ENCODE measurements at places on chromosomes 1 and 21.

- DNase-seq: no peak
These were observed 87.8 kb upstream of the S1PR1 start for GRCh38 chr1:101148980-101149379.

DNA sequence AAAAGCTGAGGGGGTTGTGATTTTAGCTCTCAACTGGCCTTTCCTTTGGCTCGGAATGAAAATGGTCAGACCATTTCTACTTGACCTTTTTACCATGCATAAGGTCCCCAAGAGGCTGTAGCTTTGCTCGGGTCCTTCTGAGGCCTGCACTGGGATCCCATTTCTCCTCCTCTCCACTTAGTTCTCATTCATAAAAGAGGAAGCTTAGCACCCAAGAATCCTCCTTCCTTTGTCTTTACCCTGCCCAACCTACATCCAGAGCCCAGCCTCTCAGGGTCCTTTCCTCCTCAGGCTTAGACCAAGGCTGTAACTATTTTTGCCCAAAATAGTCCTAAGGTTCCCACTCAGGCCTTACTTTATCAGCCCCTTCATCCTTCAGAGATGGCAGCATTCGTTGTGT, 6.0 kb upstream of the SLC27A3 start:
- DNase-seq: no peak

DNA sequence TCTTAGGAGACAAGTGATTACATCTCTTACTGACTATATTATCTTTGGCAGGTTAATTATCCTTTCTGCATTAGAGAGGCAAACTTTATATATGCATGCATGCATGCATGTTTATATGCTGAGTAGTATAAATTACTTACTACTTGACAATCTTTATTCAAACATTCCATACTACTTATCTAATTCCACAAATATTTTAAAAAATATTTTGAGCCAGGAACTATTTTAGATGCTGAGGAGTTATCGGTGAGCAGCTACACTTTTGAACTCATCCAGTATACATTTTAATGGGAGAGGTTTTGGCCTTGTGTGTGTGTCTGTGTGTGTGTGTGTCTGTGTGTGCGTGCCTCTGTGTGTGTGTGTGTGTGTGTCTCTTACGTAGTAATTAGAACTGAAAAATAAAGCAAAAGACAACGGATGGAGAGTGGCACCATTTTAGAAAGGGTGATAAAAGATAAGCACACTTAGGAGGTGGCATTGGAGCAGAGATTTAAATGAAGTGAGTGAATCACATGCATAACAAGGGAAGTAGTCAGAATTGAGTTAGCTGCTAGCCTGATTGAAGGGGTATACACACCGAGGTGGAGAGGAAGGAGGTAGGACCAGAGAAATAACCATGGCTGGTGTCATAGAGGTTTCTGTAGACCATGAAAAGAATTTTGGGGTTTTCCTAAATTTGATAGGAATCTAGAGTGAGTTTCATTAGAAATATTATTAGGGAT, 1488.4 kb downstream of the MRPL39 start:
- peak; percentile 77 for DNase-seq

DNA sequence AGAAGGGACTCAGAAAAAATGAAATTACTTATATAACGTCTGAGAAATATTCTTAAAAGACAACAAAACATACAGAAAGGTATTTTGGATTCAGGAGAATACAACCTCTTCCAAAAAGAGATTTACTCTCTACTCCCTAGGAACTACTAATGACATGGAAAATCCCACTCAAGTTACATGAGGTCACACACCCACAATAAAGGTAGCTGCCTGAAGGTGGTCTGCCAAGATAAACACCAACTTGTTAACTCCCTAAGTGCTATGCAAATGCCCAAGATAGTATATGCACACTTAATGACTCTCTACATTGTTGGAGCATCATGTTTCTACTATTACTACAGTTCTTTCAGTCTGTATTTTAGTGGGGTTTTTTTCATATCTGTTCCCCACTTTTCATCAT, 26.5 kb downstream of the RERE start:
- DNase-seq: no peak

- no peak for DNase-seq
These were observed 53.3 kb upstream of the NFASC start for GRCh38 chr1:204817341-204817740.

DNA sequence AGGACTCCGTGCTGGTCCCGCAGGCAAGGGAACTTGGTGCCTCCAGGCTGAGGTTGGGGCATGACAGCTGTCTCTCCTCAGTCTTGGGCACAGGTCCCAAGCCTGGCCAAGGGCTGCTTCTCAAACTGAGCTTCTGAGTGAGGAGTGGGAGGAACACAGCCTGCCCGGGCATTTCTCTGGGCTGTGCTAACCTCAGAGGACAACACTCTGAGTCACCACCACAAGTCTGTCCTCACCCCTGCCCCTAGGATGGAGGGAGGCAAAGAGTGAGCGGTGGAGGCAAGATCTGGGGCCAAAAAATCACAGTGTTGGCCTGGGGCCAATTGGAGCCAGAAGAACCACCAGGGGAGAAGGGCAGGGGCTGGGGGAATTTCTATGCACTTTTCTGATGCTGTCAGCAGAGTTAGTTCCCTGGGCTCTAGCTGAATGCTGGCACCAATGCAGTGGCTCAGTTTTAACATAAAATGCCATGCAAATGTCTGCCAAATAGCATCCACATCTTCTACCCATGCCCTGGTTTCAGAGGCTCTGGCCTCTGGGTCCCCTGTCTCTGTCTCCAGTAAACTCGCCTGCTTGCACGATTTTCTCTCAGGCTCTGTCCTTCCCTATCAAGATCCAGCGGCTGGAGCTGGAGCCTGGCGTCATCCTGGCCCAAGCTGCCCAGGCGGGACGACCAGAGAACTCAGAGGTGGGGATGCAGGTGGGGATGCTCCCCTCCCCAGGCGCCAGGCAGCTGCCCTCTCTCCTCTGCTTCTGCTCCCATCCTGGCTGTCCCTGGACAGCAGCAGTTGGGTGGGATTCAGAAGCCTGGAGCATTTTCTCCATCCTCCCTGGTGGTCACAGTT, 11.0 kb upstream of the CDK18 start:
- DNase-seq: peak; percentile 61

DNA sequence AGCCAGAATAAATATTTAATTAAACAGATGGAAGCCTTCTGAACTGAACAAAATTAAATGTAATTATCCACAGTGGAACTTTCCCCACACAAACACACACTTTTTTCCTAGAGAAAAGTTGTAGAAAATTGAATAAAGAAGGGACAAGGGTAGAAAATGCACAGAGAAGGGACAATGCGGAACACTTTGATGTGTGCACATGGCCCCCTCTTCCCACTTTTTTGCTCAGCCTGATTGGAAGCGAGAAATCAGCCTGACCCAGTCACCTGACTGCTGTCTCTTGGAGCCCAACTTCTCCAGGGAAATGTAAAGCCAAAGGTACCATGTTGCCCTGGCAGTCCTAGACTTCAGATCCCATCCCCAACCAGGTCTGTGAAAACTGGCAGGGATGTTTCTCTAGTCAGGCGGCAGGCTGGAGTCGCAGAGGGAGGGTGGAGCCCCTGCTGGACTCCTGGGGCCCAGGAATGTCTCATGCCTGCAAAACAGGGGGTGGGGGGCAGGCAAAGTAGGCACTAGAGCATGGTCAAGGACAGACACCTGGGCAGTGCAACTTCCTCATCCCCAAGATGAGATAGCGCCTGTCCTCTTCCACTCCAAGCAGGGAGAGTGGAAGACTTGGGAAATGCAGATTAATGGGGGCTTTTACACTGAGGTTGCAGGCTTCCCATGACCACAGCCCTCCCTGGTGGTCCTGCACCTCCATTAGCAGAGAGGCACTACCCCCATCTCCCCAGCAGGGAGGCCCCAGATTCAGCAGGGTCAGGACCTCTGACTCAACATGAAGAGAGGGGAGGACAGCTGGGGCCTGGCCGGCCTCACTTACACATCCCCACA, 2.8 kb downstream of the CERS2 start:
- DNase-seq: no peak

DNA sequence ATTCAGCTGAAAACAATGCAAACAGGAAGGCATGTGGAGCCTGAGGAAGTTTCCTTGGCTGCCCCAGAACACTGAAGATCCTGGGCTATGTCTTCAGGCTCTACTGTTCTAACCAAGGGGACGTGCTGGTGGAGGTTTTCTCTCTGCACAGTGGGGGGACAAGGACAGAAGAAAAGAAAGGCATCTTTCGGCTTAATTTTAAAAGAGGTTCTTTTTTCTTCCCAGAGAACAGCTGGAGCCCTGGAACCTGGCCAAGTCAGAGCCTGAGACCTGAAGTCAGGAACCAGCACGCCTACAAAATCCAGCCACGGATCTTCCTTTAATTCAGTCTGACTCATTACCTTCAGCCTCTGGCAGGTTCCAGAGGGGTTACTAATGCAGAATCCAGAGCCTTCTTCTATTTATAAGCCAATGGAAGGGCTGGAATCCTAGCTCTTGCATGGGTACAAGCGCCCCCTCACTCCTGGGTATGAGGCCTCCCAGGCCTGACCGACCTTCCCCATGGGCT, 19.8 kb downstream of the CTNNBIP1 start:
- peak; percentile 93 for DNase-seq

GRCh38 chr1:22223176-22223575, 80.3 kb upstream of the WNT4 start:
- DNase-seq: no peak

DNA sequence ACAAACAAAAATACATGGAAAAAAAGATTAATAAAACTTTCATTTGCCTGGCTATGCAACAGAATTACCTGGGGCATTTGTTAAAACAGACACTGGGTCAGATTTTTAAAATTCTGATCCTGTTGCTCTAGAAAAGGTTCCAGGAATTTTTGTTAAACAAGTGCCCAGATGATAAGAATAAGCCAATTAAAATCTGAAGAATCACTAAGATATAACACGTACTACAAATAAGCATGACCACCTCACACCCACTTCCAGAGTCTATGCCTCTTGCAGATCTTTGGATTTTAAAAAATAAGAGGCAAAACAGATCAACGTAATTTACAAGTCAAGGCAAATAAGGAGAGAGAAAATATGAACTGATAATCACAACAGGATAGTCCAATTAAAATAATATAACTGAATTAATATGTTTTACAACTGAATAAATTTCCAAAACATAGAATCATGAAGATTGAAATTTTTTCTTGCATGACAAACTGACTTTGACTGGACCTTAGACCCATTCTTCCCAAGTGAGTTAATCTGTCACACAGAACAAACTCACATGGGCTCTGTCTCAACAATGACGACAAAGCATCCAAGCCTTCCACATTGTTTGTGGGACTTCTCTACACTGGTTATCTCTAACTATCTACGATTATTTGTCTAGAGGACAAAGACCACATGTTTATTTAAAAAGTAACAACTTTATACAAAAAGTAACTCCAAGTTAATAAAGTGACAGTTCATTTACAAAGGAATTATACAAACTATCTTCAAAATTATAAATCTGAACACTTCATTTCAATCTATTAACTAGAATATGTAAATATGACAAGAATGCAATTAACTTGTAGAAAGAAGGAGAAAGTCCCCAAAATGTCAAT, 56.9 kb downstream of the COP1 start:
- DNase-seq: no peak

DNA sequence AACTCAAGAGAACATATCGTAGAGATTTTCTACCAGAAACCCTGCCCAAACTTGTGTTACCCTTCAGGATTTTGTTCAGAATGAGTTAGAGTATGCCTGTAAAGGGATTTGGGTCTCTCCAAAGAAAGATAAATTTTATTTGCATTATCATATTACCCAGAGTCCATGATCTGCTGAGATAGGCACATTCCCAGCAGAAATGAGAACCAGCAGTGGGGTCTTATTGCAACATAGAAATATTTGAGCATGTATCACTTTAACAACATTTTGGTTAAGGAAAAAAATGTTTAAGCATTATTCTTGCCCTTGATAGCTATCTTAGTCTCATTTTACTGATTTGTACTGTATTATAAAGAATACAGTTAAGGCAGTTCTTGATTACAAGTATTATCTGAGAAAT, 10.6 kb downstream of the VCAM1 start:
- DNase-seq: peak; percentile 74

DNA sequence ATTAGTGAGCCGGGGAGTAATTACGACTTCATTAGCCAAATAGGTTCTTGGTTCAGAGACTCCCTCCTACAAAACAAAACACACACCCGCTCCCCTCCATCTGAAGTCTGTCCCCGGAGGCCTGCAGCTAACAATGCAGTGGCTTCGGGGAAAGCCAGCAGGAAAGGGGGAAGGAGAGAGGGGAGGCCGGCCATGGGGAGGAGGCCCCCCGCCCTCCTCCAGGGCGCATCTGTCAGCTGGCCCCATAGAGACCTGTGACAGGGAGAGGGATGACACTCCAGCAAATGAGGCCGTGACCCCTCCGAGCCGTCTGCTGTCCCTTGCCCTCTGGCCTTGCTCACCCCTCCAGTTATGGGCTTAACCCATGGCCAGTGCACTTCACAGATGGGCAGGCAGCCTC, 12.1 kb upstream of the CNTN2 start:
- DNase-seq: no peak

DNA sequence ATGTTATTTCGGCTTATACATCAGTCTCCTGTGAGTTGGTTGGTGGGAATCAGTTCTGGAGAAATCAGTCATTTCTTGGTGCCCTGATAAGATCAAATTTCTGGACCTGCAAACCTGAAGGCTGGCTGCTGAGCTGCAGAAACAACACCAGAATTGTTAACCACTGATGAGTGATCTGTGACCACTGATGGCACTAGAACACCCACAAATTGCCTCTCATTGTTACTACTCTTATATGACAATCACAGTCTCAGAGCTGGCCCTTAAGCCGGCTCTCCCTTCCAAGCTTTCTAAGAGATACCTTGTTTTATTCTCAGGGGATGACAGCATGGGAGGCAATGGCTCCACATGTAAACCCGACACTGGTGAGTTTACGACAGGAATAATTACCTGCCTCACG, 1.9 kb downstream of the C1orf162 start:
- no peak for DNase-seq

GRCh38 chr1:181503171-181503810, 20.0 kb downstream of the CACNA1E start:
- DNase-seq: peak; percentile 13

GRCh38 chr1:159668739-159669138, 45.6 kb downstream of the CRP start:
- no peak for DNase-seq

- no peak for DNase-seq
These were observed 862.6 kb downstream of the USP25 start for GRCh38 chr21:16592381-16592780.

Measured in fibroblast of skin of back (primary cell).